Suprapubic skin (tissue), 4 donors: ENCODE measurements at places on chromosomes 11 and 22. TPM values are rescaled to one million over a fixed set of nuclear protein-coding genes. Genes with fewer than 3 reads are reported as not detected.

The TPBGL gene
- total RNA-seq: not detected

The TRIM6 gene
- total RNA-seq: 2.0 TPM

The VSIG2 gene
- total RNA-seq: 0.60 TPM

The B4GALNT4 gene
- 1.4 TPM for total RNA-seq

The KRTAP5-8 gene
- 5.3 TPM for total RNA-seq

The UBQLNL gene
- 1.9 TPM for total RNA-seq
